Epithelial cell of umbilical artery (primary cell): ENCODE measurements at places on chromosomes 7 and 10. TPM values are rescaled to one million over a fixed set of nuclear protein-coding genes. Genes with fewer than 3 reads are reported as not detected.

The CFAP46 gene
- total RNA-seq, result 1.3 and 1.5 TPM in 2 replicates

The OR2A5 gene
- total RNA-seq, result not detected in 2 replicates

The C7orf33 gene
- total RNA-seq, result not detected in 2 replicates

The CPN1 gene
- total RNA-seq, result not detected in 2 replicates

The CCL24 gene
- total RNA-seq, result not detected in 2 replicates

The CYP3A4 gene
- not detected in 2 replicates for total RNA-seq

The SPDYE1 gene
- total RNA-seq, result not detected in 2 replicates

The ACHE gene
- total RNA-seq, result under 0.01 and 0.15 TPM in 2 replicates

The ELFN1 gene
- 0.15 and 3.9 TPM in 2 replicates for total RNA-seq

The ETV1 gene
- total RNA-seq, result 7.8 and 8.1 TPM in 2 replicates

The ZNF117 gene
- total RNA-seq, result 3.8 and 6.5 TPM in 2 replicates

The GDF2 gene
- not detected in 2 replicates for total RNA-seq

The ATOH7 gene
- 0.15 TPM in 1 of 2 replicates, not detected in the other for total RNA-seq

The TRIP6 gene
- 42.9 and 49.5 TPM in 2 replicates for total RNA-seq

The CTNNA3 gene
- total RNA-seq, result not detected in 2 replicates

The CYP2C19 gene
- total RNA-seq, result not detected in 2 replicates

The INA gene
- under 0.01 and 0.15 TPM in 2 replicates for total RNA-seq

The DDC gene
- not detected in 2 replicates for total RNA-seq

The AKR1C4 gene
- not detected in 2 replicates for total RNA-seq

The C10orf90 gene
- not detected in 2 replicates for total RNA-seq

The NPSR1 gene
- total RNA-seq, result not detected in 2 replicates

The NPY gene
- total RNA-seq, result not detected in 2 replicates

The ST8SIA6 gene
- 0.32 and 0.46 TPM in 2 replicates for total RNA-seq

The ZNF425 gene
- 0.97 and 1.2 TPM in 2 replicates for total RNA-seq

The ORC5 gene
- total RNA-seq, result 29.6 and 31.0 TPM in 2 replicates

The ATRNL1 gene
- total RNA-seq, result under 0.01 TPM in 1 of 2 replicates, not detected in the other

The AUTS2 gene
- 0.30 and 0.65 TPM in 2 replicates for total RNA-seq

The DOCK1 gene
- 81.2 and 82.7 TPM in 2 replicates for total RNA-seq

The SDK1 gene
- 0.32 and 2.7 TPM in 2 replicates for total RNA-seq

The AKR1B15 gene
- not detected in 2 replicates for total RNA-seq

The HOXA13 gene
- 0.65 and 2.1 TPM in 2 replicates for total RNA-seq
